ENCODE measurements at places on chromosomes 2 and 18.
A peak's percentile ranks its signal among the peaks of the same experiment; 100 is the strongest.

DNA sequence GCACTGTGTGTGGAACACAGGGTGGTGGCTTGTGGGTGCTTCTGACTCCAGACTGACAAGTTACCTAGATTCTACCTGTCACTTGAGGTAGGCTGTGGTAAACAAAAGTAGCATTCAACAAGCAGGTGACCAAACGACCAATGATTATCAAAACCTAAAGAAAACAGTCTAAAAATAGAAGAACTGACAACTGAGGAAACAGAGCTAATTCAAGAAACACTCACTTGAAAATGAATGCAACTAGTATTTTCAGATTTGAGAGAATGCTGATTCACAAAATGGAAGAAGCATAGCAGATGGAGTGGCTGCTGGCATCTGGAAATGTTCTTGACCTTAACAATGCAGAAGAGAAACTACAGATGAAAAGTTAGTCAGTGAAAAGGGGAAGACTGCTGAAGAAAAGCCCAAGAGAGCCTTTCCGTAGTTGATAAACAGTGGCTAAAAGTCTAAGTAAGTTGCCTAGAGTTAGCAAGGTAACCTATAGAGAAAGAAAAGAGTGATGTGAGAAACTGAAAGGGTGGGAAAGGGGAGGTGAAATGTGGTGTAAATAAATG lies 170.4 kb downstream of the NCK2 start:
- no peak for DNase-seq

- no peak for DNase-seq
These were observed 62.9 kb downstream of the ZNF521 start for GRCh38 chr18:25289001-25289631.

DNA sequence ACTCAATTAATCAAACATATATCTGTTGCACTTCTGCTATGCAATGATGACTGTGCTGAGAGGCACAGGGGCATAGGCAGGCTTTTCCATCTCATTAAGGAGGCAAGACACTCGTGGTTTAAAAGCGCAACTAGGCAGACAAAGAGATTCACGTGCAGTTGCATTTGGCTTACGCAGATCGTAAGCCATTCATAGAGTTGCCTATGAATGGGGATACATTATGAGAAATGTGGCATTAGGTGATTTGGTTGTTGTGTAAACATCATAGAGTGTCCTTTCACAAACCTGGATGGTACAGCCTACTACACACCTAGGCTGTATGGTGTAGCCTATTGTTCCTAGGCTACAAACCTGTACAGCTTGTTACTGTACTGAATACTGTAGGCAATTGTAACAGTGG lies 284.7 kb downstream of the DCC start:
- DNase-seq, result no peak

- no peak for DNase-seq
These were observed 299.5 kb downstream of the GBX2 start for GRCh38 chr2:235868645-235869044.

DNA sequence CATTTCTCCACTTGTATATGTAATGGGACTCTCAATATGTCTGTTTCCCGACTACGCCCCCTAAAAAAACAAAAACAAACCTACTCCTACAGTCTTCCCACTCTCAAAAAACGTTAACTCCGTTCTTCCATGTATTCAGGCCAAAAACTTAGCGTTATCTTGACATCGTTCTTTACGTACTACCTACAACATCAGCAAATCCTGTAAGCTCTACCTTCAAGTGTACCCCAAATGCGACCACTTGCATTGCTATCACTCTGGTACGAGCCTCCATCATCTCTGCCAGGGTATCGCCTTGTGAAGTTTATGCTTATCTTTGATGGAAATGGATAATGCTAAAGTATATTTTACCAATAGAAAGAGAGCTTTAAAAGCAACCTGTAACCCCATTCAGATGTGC lies 479 bp downstream of the GPATCH11 start:
- no peak for DNase-seq

GRCh38 chr18:37654034-37654433 lies 88.4 kb upstream of the CELF4 start:
- no peak for DNase-seq

GRCh38 chr2:27152796-27153464 lies 4.1 kb downstream of the TCF23 start:
- no peak for DNase-seq

GRCh38 chr2:129004485-129004884 lies 685.8 kb upstream of the HS6ST1 start:
- DNase-seq, result no peak

DNA sequence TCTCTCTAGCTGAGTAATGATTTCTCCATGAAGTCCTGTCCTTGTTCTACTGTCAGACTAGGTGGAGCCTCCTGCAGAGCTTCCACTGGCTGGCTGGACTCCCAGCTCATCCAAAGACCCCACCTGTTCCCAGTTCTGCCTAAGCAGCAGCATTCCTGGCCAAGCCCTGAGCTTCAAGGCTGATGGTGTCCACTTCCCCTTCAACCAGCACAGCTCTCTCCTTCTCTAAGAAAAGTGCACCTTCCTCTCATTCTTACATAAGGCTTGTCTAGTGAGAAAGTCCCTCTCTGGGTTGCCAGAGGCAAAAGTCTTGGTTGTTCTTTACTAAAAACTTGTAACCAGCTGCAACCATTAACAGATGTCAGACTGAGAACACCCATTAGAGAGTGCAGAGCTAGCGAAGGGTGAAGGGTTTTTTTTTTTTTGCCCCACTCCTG lies 58.9 kb downstream of the CXCR4 start:
- DNase-seq, result no peak

DNA sequence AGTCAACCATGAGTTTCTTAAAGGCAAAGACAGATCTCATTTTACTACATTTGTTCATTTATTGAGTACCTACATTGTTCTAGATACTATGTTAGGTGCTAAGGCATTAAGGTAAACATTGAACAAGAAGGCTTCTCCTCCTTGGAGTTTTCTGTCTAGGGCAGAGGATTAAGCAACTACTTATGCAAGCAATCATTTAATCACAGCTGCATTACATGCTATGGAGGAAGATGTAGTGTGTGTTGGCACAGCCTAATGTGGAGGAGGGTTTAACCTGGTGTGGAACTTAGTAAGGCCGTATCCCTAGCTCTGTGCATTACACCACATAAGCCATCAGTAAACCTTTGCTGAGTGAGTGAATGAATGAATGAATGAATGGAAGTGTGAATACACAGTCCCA lies 106.5 kb upstream of the MAP3K20 start:
- DNase-seq, result no peak

GRCh38 chr2:74086021-74086420 lies 61.7 kb downstream of the BOLA3 start:
- no peak for DNase-seq

GRCh38 chr2:50489092-50489491 lies 542.8 kb downstream of the NRXN1 start:
- no peak for DNase-seq

- DNase-seq, result no peak
These were observed 61.8 kb downstream of the CXCR4 start for GRCh38 chr2:136055929-136056688.

- no peak for DNase-seq
These were observed 44.5 kb downstream of the SH3RF3 start for GRCh38 chr2:109173311-109174171.

GRCh38 chr2:11710210-11710609 lies 36.2 kb upstream of the LPIN1 start:
- no peak for DNase-seq

- DNase-seq, result no peak
These were observed 113.8 kb downstream of the AGAP1 start for GRCh38 chr2:235607546-235608199.

GRCh38 chr2:42021464-42021863 lies 26.4 kb upstream of the PKDCC start:
- DNase-seq, result no peak

DNA sequence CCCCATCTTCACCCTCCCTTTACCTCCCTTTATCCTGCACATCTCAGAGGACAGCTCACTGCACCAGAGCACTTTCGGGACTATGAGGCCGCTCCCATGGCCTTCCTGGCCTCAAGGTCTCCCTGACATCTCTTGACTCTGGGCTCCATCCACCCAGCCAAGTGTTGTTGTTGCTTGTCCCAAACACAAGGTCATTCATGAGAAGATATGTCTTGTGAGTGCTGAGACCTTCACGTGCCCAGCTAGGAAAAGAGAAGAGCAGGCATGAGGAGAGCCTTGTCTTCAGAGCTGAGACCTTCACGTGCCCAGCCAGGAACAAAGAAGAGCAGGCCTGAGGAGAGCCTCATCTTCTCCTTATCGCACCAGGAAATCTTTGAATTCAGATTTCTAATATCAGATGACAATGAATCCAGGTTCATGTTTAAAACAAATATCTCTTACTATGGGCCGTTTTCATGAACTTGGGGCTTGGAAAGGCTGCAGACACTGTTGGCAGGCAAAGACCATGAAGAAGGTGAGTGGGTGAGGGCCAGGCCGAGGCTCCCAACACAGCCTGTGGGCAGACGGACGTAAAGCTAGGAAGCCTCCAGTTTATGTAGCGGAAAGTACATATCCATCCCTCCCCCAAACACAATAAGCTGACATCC lies 256.1 kb downstream of the NDUFA10 start:
- DNase-seq, result no peak

GRCh38 chr2:30769891-30770462 lies 37.3 kb downstream of the CAPN13 start:
- peak; percentile 25 for DNase-seq

GRCh38 chr18:59729781-59730180 lies 32.6 kb upstream of the CCBE1 start:
- DNase-seq, result no peak
